ENCODE measurements at places on chromosomes 5 and 9.

- peak; percentile 81 for DNase-seq
These were observed 133.3 kb downstream of the GCNT1 start for GRCh38 chr9:76592091-76592973.

- no peak for DNase-seq
These were observed 47.7 kb downstream of the MAPKAP1 start for GRCh38 chr9:125659201-125659840.

- no peak for DNase-seq
These were observed 884.0 kb upstream of the ACO1 start for GRCh38 chr9:31500422-31500821.

GRCh38 chr9:123257276-123257675 is 11.1 kb downstream of the STRBP start:
- DNase-seq, result no peak

GRCh38 chr5:42912184-42912798 is 100.6 kb upstream of the SELENOP start:
- DNase-seq, result peak; percentile 58

All from AG10803 (cell line).